H54 (cell line): ENCODE measurements at places on chromosomes 6 and 20.

DNA sequence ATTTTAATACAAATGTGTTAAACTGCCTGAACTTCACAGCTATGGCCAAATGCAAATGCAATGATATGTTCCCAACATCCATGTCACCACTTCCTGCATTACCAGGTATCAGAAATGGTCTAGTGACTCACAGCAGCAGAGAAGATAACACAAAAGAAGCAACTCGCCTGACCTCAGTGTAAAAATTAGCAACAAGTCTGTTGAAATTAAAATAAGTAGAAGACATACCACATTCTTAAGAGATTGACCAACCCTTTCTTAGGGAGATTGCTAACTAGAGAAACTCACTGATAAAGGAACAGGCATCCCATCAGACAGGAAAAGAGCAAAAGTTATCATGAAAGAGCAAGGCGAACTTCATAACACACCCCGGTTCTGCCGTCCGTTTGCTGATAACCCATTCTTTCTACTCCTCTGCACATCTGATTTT, 45.1 kb downstream of the RNASET2 start:
- no peak for DNase-seq

- no peak for DNase-seq
Measured at GRCh38 chr6:167285077-167285770, 5.9 kb upstream of the UNC93A start.

GRCh38 chr6:18405477-18406293, 18.5 kb downstream of the RNF144B start:
- peak; percentile 25 for DNase-seq

GRCh38 chr6:140546640-140547039, 1172.2 kb upstream of the CITED2 start:
- no peak for DNase-seq

GRCh38 chr6:170257376-170257775, 33.5 kb downstream of the DLL1 start:
- no peak for DNase-seq

DNA sequence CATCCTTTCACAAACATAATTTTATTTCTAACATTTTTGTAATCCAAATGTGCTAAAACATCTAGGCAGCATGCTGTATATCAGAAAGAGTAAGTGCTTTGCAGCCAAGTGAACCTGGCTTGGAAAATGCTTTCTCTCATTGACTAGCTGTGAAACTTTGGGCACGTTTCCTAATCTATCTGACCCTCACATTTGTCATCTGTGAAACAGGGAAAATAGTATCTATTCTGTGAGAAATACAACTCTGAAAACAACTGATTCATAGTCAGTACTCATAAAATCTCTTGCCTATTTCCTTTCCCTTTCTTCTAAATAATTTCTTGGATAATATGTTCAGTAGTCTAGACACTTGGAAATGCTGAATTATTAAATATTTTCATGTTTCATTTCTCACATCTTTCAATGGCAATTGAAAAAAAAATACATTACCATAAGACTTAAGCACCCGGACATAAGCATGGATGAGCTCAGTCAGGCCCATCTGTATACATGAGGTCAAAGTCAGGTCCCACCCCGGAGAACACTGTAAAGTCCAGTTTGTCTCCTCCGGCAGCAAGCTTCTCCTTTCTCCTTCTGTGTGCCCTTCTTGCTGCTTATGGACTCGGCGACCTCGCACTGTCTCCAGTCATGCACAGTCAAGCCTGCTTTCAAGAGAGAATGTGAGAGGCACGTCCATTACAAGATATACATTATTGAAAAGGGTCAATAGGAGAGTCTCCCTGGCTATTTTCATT, 455.0 kb upstream of the SOX4 start:
- no peak for DNase-seq

- no peak for DNase-seq
Measured at GRCh38 chr6:32943864-32944649, 3.2 kb upstream of the HLA-DMB start.

- DNase-seq = no peak
Measured at GRCh38 chr6:168562576-168563151, 121.7 kb downstream of the SMOC2 start.

DNA sequence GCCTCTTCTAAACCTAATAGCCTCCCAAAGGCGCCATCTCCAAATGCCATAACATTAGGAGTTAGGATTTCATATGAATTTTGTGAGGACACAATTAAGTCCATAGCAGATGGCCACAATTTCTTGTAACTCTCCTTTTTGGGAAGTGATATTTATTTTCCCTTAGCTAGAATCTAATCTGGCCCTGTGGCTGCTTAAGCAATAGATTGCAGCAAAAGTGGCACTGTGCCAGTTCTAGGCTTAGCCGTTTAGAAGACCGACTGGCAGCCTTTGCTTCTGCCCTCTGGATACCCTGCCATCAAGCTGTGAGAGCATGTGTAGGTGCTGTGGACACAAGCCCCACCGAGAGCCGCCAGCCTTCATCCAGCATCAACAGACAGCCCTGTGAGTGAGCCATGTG, 15.9 kb upstream of the ADGB start:
- no peak for DNase-seq

GRCh38 chr6:53833155-53833554, 38.4 kb downstream of the LRRC1 start:
- no peak for DNase-seq

GRCh38 chr20:42018979-42019378, 400.8 kb upstream of the CHD6 start:
- DNase-seq = no peak

DNA sequence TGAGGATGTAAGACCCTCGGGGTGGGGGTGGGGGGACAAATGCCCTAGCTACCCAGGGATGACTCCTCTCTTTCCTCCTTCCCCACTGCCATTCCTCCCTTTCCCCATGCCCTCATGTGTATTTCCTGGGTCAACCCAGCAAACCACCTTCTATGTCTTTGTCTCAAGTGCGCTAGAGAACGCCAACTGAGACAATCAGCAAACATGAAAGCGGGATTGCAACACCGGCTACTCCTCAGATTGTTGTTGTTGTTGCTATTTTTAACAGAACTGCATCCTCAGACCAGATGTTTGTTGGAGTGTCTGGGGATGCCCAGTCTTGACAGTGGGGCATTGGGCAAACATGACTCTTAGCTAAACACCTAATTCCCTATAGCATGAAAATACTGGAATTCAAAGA, 39.3 kb upstream of the HIVEP1 start:
- no peak for DNase-seq

DNA sequence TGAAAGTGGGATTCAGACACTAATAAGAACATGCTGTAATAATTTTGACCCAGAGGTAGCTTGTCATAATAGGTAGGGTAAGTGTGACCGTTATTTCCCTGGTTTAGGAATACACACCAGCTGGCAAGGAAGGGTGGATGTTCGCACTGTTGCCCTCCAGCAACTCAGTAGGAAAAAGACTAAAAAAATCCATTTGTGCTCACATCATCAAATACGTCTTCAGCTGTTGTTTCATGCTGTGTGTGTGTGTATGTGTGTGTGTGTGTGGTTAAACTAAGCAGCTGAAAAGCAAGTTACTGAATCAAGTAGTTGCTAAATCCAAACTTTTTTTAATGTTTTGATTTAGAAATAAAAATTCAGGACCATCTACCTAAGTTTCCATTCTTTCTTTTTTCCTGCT, 218.7 kb downstream of the TRDN start:
- DNase-seq = no peak

DNA sequence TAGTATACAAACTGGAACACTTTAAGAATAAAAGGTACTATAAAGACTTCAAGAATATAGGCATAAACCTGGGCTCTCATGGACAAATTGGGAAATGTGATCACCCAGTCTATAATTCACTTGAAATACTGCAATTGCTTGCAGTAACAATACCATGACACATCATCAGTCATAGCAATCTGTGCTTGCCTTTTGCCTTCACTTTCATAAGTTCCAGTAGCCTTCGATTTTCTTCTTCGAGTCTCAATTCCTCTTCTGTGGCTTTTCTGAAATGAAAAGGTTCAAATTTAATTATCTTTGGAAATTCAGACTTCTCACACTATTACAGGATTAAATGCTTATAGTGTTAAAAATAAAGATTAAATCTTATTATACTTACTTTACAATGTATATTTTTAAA, 96.3 kb upstream of the ZBTB24 start:
- no peak for DNase-seq

- DNase-seq = no peak
Measured at GRCh38 chr6:21437581-21437980, 156.0 kb upstream of the SOX4 start.

GRCh38 chr6:81988446-81988845, 236.0 kb upstream of the TENT5A start:
- no peak for DNase-seq

- DNase-seq = no peak
Measured at GRCh38 chr20:50590348-50590664, 80.1 kb downstream of the PTPN1 start.

DNA sequence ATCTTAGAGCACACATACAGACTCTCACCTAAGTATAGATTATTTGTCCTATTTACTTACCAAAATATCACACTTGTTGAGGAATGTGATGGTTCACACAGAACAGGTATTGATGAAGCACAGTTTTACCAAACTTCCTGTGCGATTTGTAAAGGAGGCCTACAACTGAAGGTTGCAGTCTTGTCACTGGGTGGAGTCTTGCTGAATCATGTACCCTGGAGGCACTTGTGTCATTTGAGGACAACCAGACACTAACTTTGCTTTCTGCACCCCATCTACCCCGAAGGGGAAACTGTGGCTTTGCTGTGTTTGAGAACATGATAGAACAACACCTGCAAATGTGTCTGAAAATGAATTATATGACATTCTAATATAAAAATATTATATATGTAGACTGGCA, 32.4 kb upstream of the HINT3 start:
- no peak for DNase-seq

DNA sequence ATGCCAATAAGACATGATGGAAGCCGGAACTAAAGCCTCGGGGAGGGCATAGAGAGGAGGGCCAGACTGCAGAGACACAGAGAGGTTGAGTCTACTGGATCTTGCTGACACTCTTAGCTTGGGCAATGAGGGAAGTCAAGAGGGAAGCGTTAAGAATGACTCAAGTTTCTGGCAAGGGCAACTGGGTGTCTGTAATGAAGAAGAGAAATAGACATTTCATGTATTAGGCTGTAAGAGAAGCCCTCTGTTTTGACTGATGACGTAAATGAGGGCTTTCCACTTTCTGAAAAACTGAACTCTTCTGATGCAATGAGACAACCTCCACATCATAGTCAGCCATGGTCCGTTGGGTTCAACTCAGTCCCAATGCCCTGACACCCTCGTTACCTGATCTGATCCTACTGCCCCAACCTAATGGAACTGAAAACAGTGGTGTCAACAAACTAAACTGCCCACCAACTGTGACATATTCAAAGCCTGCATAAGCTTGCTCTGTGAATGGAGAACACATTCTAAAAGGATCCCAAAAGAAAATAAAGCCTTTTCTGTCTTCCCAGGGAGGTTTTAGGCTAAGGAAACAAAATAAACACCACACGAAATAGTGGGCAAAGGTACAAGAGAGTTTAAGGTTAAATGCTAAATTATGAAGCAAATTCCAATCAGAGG, 45.8 kb upstream of the PNRC1 start:
- DNase-seq = peak; percentile 33

DNA sequence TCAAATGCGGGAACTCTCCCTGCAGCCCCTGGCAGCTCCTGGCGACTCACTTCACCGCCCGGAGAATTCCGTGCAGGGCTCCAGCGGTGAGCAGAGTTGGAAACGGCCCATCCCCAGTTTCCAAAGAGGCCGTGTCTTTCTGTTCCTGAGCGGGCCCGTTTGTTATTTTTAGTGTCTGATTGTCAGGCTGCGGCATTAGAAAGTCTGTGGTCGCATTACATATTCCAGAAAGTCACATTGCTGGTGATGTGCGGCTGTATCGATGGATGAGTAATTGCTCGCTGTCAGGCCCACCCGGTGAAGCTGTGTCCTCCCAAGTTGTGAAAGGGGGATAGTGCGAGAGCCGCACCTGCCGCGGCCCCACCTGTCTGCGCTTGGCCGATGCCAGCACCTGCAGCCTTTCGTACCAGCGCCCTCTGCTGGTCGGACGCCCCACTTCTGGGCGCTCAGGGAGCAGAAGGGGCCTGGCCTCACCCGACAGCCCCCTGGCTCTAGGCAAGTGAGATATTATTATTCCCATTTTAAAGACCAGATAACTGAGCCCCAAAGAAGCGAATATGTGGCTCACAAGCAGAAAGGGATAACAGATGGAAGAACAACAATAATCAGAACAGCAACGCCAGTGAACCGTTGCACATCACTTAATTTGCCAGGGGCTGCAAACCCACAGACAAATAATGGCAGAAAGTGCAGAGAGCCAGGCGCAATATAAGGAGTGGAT, 244.9 kb downstream of the TSHZ2 start:
- peak; percentile 36 for DNase-seq
